NCI-H345 (cell line): ENCODE measurements at places on chromosomes 7 and 10.
A peak's percentile ranks its signal among the peaks of the same experiment; 100 is the strongest.

- no peak for DNase-seq
Measured at GRCh38 chr10:3510741-3511140, 274.3 kb downstream of the KLF6 start.

GRCh38 chr10:61612450-61612849 is 50.3 kb upstream of the CABCOCO1 start:
- DNase-seq = no peak

GRCh38 chr7:32378988-32379387 is 111.2 kb downstream of the LSM5 start:
- no peak for DNase-seq

- DNase-seq = no peak
Measured at GRCh38 chr7:46165276-46165675, 244.2 kb upstream of the IGFBP3 start.

DNA sequence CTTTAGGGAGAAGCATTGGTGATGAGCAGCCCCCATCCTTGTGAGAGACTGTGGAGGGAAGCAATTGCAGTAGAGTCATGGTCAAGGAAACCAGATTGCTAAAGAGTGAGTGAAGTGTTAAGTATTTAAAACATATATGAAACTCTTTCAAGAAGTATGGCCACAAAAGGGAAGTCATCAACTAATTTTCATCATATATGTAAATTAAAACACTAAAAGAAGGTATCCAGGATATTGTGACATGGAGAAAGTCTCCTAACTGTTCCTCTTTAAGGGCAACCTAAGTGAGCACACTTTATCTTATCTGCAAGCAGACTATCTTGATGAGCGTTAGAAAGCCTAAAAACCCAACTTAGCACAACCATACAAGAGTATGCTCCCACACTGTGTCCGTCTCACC is 69.7 kb downstream of the CD36 start:
- DNase-seq = no peak

DNA sequence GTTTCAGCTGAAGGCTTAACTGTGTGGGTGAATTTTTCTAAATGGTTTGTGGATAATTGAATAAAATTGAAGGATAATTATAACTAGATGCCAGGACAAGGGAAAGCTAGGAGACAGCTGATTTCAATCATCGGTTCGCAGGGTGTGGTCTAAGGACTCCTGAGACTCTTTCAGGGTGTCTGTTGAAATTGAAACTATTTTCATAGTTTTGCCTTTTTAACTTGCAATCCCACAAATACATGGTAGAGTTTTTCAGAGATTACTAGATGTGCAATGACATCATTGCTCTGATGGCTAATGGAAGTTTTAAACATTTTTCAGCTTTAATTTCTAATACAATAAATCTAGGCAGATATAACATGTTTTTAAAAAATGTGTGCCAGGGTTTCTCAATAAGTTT is 18.5 kb downstream of the TRUB1 start:
- no peak for DNase-seq

DNA sequence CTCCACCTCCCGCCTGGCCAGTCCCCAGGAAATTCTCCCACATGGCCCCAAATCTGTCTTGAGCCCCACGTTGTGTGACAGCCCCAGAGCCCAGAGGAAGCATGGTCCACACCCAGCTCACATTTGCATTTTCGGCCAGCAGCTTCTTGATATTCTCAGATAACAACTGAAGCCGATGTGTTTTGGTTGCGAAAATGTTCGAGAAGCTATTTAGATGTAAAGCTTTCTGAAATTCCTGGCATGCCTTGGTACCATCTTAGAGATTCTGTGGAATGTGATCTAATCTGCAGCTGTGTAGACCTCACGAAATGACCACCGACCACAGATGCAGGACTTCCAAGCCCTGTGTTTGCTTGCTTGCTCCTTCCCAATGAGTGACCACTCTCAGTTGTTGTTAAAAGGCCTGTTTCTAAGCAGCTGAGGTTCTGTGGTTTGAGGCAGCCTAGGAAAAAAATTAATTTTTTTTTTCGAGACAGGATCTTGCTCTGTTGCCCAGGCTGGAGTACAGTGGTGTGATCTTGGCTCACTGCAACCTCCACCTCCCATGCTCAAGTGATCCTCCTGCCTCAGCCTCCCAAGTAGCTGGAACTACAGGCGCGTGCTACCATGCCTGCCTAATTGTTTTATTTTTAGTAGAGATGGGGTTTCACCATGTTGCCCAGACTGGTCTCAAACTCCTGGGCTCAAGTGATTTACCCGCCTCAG is 8.8 kb downstream of the SLC4A2 start:
- no peak for DNase-seq

GRCh38 chr10:131698986-131699385 is 201.8 kb upstream of the PPP2R2D start:
- DNase-seq = no peak

- no peak for DNase-seq
Measured at GRCh38 chr10:103021900-103022293, 103.8 kb downstream of the CNNM2 start.

GRCh38 chr7:141073641-141074161 is at the start of gene TMEM178B:
Gene TMEM178B, plus strand, starts transcription at chr7:141074064.
- no peak for DNase-seq

- DNase-seq = no peak
Measured at GRCh38 chr7:100389437-100390088, 16.3 kb downstream of the PILRA start.

DNA sequence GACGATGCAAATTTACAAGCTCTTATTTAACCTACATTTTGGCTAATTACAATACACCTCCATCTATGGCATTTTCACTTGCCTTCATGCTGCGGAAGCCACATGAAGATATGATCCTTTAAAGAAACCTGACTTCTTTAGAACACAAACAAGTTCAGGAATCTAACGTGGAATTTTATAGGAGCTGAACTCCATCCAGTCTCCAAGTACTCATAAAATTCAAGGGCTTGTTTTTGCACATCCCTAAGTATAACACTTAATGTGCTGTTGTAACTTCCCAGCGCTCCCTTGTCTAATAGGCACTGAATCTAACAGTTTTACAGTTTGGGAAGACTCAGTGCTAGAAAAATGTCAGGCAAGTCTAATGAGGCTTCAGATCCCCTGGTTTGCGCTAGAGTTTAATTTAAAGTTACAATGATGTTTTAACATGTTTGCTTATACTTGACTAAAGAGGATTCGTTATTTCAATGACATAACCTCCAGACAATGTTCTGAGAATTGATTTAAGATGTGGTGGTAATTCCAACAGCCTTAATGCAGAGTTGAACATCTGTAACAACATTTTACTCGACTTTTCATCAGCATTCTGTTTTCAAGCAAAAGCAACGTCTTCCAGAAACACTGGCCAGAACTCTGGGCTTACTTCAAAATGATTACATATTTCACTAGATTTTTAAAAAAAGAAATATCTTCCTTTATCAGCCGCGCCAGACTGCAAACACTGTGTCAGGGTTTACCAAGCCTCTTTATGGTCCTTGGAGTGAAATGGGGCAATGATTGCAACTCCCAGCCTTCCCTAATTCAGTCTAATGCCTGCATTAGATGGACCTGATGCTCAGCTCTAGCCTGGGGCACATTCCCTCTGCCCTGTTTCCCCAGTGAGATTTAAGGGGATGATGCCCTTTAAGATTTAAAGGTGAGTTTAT is 664.3 kb downstream of the KCNMA1 start:
- DNase-seq = no peak

DNA sequence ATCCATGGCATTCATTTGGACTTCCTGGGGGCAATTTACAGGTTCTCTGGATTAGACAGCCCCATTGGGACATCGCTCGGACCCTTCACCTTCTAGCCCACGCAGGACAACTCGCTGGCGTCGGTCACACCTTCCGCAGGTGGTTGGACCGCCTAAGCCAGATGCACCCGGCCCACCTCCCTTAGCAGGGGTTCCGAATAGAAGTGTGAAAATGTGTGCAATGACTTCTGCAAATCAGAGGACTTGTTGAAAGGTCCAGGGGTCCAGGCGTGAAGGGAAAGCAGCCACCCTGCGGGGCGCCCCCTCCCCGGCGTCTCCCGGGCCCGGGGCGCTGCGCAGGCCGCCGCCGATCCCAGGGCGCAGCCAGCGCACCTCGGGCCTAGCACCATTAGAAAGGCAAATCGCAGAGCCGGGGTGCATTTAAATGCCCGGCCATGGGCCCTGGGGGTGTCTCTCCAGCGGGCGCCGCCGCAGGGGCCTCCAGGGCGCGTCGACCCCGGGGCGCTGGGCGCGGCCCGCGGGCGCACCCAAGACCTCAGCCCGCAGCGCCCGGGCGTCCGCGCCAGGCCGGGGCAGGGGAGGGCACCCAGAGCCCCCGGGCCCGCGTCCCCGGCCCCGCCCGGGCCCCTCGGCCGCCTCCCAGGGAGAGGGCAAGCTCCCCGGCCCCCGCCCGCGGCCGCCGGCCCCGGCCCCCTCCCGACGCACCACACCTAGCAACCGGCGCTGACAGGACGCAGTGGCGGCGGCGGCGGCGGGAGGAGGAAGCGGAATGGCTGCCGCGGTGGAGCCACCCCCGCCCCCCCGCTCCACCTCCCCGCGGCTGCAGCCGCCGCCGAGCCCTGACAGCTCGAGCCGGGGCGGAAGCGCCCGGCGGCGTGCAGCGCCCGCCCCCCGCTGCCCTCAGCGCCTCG is 1.2 kb downstream of the JAZF1 start:
- peak; percentile 65 for DNase-seq

DNA sequence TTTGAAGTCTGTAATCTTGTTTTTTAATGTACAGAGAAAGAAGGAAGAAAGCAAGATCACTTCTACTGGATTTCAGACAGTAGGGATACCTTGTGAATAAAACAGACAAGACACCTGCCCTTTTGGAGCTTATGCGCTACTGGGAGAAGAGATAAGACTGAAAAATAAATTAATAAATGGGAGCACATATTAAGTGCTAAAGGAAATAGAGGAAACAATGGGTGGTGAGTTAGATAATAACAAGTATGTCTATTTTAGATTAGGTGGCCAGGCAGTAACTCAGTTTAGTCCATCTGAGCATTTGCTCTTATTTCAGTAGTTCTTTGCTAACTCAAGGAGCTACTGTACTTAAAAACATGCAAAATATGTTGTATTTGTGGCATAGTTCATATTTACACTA is 15.9 kb downstream of the MIOS start:
- no peak for DNase-seq

DNA sequence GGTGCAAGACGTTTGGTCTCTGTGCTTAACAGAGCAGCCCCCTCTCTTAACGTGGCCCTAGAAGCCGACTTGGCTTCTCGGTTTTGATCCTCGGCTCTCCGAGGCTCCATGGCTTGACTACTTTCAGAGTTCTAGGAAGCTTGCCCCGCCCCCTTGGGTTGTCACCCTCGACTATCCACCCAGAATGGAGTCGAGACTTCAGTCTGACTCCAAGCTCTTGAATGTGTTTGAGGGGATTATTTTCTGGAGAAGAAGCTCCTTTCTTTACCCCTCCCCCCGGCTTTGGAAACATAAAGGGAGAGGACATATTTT is 448 bp downstream of the SEC24C start:
- no peak for DNase-seq

GRCh38 chr10:69418052-69418752 is 1.5 kb upstream of the TACR2 start:
- no peak for DNase-seq

DNA sequence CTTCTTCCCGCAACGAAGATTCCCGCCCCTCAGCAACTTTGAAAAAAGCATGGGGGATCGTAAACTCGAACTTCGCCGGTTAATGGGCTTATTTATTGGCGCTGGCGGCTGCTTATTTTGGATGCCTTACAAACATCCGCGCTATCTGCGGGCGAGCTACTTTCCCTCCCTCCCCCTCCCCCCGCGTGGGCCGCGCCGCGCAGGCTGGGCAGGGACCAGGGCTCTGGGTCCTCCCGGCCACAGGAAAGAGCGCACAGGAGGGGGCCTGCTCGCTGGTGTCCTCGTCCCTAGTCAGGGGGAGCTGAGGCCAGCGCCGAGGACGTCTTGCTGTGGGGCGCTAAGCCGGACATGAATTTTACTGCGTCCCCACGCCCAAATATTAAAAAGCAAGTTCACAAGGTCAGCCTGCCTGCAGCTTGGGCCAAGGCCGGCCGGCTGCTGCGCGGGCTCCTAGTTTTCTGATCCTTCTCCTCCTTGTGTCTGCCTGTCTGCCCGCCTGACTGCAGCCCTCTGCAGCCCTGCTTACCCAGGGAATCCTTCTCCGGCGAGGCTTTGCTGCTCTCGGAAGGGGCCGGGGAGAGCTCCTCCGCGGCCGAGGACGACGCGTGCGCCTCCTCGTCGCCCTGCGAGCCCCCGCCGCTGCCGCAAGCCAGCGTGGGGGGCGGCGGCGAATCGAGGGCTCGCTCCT is 1.2 kb downstream of the HOXA10 start:
- DNase-seq = peak; percentile 29

- DNase-seq = no peak
Measured at GRCh38 chr10:28151636-28152035, 151.2 kb downstream of the MPP7 start.

- DNase-seq = no peak
Measured at GRCh38 chr7:132650498-132650897, 74.2 kb upstream of the PLXNA4 start.

DNA sequence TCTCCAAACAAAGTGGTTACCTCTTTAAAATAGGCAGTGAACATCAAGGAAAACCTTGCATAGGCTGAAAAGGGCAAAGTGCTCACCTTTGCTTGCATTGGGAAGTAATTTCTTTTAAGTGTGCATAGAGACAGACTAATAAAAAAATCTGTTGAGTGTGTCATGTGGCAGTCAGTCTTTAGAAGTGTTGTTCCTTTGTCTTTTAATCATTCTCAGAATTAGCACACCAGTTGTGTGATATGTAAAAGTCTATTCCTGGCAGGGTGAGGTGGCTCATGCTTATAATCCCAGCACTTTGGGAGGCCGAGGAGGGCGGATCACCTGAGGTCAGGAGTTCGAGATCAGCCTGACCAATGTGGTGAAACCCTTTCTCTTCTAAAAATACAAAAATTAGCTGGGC is 117.0 kb downstream of the INSYN2A start:
- DNase-seq = no peak

DNA sequence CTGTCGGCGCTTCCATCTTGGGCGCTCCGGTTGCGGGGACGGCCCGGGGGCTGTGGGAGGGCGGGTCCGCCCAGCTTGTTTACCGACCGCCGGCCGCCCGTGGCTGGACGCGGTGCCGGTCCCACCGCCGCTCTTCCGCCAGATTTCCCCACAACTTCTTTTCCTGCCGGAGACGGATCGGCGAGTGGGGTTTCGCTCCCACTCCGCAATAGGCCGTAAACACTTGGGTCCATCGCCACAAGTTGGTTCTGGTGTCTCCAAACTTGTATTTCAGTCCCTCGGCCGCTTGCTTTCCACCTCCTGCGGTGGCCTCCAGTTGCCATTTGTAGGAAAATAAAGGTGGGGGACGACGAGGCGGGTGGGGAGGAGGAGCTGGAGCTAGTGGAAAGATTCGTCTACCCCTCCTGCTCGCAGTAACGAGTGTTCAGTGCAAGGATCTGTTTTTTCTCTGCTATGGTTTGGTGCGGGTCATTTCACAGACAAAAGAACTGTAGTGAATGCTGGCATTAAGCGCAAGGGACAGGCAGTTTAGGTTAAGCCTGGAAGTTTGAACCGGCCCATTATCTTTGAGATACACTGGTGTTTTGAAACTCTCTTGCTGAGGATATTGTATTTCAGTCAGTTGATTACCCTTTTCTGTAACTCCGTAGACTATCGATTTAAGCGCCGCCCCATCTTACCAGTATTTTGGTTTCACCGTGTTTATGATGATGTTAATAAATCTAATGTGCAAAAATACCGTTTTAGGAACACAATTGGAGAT is 24.3 kb upstream of the ZRANB1 start:
- DNase-seq = peak; percentile 20

- no peak for DNase-seq
Measured at GRCh38 chr10:48216204-48216505, 58.3 kb downstream of the FRMPD2 start.
